RPMI7951 (cell line): ENCODE measurements at places on chromosomes 2 and 18.

DNA sequence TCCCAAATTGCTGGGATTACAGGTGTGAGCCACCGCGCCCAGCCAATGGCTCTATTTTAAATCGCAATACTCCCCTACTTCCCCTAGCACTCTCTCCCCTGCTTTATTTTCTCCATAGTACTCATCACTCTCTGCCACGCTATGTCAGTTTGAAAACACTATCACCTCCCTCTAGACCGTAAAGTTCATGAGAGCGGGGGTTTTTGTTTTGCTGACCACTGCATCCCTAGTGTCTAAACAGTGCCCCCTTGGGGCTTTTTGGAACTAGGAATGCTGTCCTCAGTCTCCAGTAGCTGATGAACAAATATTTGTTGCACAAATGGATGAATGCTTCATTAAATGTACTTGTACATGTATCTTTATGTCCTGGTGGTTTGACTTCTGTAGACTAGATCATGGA is 44.1 kb downstream of the ATOH8 start:
- peak; percentile 63 for DNase-seq

GRCh38 chr18:6604573-6604941 is 125.0 kb upstream of the ARHGAP28 start:
- DNase-seq = no peak

DNA sequence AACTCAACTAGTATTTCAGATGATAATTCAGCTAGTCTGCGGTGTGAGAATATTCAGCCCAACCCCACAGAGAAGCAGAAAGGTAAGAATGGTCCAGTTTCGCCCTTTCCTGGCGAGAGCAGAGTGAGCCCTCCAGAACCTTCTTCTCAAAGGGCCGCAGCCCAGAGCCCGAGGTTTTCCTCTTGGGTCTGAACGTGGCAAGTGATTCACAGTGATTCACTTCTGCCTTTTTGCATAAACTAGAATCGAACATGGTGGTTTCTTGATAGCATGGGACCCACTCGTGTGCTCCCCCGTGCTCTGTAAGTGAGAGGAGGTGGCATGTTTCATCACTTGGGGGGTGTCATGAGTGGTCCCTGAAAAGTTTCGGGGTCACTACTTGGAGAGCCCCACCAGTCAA is 24.2 kb downstream of the TRAF3IP1 start:
- no peak for DNase-seq

GRCh38 chr18:50602466-50602865 is 42.6 kb downstream of the MAPK4 start:
- no peak for DNase-seq

- DNase-seq = peak; percentile 50
Measured at GRCh38 chr18:9612215-9612830, 2.0 kb downstream of the PPP4R1 start.

- peak; percentile 24 for DNase-seq
Measured at GRCh38 chr2:181178823-181179412, 198.5 kb downstream of the UBE2E3 start.

DNA sequence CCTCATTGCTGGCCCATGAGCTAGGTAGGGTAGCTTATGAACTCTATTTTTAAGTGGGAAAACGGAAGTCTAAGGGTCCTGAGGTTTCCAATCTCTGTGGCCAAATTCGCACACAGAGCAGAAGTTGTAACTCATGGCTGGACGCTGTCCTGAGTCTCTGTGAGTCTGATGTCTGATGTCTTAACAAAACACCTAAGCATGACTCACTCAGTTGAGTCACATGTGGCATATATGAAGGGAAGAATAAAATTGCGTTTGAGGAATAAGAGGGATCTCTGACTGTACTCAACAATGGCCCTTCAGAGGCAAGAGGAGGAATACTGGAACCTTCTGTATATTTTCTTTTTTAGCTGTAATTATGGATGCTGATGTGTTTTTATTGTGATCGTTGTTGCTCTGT is 569.7 kb downstream of the RIT2 start:
- DNase-seq = peak; percentile 50
